Stimulated activated CD4-positive, alpha-beta T cell treated with anti-CD3 and anti-CD28 coated beads, Interleukin-15, amount 100 ng/mL, for 48 hours (primary cell): ENCODE measurements at places on chromosomes 12 and 14.
A peak's percentile ranks its signal among the peaks of the same experiment; 100 is the strongest.

DNA sequence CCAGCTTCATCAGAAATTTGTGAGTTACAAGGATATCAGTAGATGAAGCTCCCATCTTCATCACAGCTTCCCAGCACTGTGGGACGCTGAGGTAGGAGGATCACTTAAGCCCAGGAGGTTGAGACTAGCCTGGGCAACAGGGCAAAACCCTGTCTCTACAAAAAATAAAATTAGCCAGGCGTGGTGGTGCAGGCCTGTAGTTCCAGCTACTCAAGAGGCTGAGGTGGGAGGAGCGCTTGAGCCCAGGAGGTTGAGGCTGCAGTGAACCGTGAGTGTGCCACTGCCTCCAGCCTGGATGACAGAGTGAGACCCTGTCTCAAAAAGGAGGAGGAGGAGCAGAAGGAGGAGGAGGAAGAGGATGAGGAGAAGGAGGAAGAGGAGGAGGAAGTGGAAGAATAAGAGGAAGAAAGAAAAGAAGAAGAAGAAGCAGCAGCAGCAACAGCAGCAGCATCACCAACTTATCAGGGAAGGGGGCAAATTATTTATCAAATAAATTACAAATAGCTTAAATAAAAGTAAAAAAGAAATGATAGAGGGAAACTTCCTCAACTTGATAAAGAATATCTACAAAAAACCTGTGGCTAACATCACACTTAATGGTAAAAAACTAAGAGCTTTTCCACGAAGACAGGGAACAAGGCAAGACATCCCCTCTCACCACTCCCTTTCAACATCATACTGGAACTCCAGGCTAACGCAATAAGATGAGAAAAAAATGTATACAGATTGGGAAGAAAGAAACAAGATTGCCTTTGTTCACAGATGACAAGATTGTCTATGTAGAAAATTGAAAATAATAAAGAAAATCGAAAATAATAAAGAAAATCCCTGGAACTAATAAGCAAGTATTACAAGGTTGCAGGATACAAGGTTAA is 69.6 kb downstream of the NINJ2 start:
- no peak for DNase-seq

DNA sequence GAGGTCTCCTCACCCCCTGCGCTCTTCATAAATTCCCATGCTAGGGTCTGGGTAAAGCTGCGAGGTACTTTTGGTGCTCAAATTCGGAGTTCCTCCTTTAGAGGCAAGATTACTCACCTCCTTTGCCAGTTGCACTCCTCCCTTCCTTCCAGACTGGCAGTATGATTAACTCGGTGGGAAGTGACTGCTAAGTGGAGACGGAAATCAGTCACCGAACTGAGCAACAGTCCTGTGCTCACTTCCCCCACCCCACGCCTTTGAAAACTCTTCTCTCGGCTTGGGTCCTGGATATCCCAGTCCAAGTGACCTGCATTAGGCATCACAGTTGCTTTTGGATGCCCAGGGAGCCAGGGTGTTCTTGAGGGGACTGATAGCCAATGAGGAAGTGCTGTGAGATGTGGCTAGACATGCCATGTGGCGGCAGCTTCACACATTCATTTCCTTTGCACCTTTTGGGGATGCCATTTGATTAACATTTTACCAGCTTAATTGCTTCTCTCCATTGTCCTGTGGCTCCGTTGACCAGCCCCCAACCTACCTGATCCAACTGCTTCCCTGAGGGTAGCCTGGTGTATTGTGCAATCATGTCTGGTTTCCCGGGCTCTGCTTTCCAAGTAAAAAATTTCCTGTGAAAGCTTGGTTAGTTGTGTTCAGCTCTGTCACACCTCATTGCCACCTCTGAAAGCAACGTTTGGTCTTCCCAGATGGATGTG is 840 bp downstream of the PNP start:
- DNase-seq = peak; percentile 37

DNA sequence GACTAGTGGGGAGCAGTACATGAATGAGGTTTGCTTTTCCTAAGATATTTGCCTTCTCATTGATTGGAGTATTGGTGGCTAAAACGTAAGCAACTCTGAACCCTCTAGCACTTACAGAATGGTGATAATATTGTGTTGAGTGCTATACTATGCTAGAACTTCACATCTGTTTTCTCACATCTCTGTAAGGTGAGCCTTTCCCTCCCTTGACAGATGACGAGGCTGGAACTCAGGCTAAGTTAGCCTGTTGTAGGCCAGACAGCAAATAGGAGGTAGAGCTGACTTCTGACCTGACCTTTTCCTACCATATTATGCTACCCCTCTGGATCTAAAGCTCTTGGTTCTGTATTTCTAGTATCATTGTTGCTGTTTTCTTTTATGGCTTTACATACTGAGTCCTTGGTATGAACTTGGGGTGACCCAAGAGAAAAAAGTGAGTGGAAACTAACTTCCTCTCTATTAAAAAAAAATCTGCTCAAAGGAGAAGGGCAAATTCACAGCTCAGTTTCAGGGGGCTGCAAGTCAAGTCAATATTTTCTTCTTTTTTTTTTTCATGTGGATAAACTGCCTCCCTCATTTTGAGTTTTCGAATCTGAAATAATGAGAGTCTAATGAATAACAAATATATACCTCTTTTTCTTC is 85.9 kb downstream of the CRADD start:
- no peak for DNase-seq

- DNase-seq = no peak
Observed at GRCh38 chr12:116490471-116490870, 68.7 kb upstream of the MAP1LC3B2 start.
